ENCODE measurements at places on chromosomes 12 and 14. TPM values are rescaled to one million over a fixed set of nuclear protein-coding genes. Genes with fewer than 3 reads are reported as not detected.

The PLEKHA5 gene
- total RNA-seq = 48.5 TPM

The ANKRD9 gene
- 31.9 TPM for total RNA-seq

The OR10G2 gene
- total RNA-seq = not detected

GRCh38 chr12:56528846-56529245, 7.2 kb downstream of the RBMS2 start:
- DNase-seq = no peak

GRCh38 chr12:3594966-3595365, 104.0 kb downstream of the PRMT8 start:
- DNase-seq = no peak

GRCh38 chr12:47941871-47942613, 21.4 kb upstream of the TMEM106C start:
- DNase-seq = peak; percentile 92

DNA sequence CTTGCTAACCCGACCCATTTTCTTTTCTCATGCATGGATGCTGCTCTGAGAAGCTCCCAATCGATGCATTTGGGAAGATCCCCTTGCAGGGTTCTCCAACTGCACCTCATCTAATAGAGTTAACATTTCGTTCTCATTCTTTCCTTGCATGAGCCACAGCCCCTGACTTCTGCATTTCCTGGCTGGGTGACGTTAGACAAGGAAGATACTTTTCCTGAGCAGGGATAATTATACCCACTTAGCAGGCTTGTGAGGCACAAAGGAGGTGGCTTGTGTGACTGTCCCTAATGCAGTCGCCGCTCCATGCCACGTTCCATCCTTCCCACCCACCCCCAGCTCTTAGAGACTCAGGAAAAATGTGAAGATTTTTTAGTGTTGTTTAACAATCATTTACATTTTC, 195.1 kb downstream of the CHST11 start:
- no peak for DNase-seq

GRCh38 chr12:96047229-96048211, 12.1 kb upstream of the LTA4H start:
- no peak for DNase-seq

GRCh38 chr12:72612171-72612570, 340.0 kb downstream of the TRHDE start:
- peak; percentile 81 for DNase-seq

GRCh38 chr12:84804691-84805473, 107.7 kb downstream of the SLC6A15 start:
- no peak for DNase-seq

- no peak for DNase-seq
Measured at GRCh38 chr14:35416108-35416750, 11.7 kb upstream of the NFKBIA start.

DNA sequence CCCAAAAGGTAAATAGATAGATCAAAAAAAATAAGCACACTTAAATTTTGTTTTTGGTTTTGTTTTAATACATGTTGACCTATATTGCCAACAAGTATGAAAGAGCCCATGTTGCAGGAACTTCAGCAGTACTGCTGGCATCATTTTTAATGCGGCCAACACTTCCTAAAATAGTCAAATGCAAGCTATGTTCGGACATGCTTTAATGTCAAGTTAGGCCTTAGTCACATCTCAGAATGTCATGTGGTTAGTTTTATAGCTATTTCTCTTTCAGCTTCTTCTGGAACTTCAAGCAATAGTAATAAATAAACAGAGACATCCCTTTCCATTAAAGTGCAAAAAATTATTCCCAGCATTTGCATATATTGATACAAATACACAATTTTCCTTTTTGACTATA, 153.4 kb downstream of the PIK3C2G start:
- DNase-seq = no peak

GRCh38 chr12:85621041-85621440, 215.2 kb downstream of the RASSF9 start:
- no peak for DNase-seq

Data from endodermal cell (in vitro differentiated cells).